ENCODE measurements at places on chromosomes 1 and 21.

- peak; percentile 97 for ATAC-seq
Measured at GRCh38 chr1:115098979-115099692, 9.8 kb upstream of the TSPAN2 start.

DNA sequence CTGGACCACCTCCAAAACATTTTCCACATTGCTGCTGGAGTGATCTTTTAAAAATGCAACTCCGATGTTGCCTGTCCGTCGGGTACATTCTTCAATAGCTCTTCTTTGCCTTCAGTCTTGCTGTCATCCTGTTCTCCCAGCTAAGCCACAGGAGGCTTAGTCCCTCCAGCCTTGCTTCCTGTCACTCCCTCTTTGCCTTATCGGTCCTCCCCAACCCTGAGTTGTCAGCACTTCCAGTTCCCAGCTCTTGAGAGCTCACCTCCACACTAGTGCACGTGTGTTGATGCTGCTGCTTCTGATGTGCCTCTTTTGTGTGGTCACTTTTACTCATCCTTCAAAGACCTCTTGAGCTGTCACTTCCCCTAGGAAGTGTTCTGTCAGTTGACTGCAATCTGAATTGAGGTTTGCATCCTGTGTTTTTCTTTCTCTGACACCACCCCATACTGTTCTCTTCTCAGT, 15.3 kb downstream of the UCK2 start:
- no peak for ATAC-seq

GRCh38 chr1:112496290-112496689, 12.5 kb upstream of the WNT2B start:
- ATAC-seq = no peak

GRCh38 chr21:14722841-14723483, 176.8 kb upstream of the SAMSN1 start:
- peak; percentile 63 for ATAC-seq

- ATAC-seq = peak; percentile 56
Measured at GRCh38 chr1:153957744-153958110, 685 bp downstream of the CRTC2 start.

GRCh38 chr1:11444907-11445306, 34.0 kb upstream of the DISP3 start:
- no peak for ATAC-seq

- ATAC-seq = peak; percentile 77
Measured at GRCh38 chr1:6245086-6245868, 1.3 kb downstream of the HES3 start.

DNA sequence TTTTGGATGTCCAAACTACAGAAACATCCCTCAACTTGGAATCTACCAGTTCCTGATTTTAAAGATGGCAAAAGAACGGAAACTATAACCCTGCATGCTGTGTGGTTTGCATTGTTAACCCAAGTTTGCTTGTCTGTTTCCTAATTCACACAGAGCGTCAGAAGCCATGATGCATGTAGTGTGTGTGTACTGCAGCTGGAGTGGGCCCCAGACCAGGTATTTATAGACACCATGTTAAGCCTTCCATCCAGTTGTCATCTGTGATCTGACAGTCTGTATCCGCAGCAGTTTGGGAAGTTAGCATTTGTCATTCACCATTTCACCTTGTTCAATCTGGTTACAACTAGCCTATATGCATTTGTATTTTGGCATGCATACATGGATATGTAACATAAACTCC, 27.7 kb upstream of the PLEKHM2 start:
- ATAC-seq = no peak

GRCh38 chr1:200351826-200352549, 57.8 kb downstream of the ZNF281 start:
- ATAC-seq = no peak

DNA sequence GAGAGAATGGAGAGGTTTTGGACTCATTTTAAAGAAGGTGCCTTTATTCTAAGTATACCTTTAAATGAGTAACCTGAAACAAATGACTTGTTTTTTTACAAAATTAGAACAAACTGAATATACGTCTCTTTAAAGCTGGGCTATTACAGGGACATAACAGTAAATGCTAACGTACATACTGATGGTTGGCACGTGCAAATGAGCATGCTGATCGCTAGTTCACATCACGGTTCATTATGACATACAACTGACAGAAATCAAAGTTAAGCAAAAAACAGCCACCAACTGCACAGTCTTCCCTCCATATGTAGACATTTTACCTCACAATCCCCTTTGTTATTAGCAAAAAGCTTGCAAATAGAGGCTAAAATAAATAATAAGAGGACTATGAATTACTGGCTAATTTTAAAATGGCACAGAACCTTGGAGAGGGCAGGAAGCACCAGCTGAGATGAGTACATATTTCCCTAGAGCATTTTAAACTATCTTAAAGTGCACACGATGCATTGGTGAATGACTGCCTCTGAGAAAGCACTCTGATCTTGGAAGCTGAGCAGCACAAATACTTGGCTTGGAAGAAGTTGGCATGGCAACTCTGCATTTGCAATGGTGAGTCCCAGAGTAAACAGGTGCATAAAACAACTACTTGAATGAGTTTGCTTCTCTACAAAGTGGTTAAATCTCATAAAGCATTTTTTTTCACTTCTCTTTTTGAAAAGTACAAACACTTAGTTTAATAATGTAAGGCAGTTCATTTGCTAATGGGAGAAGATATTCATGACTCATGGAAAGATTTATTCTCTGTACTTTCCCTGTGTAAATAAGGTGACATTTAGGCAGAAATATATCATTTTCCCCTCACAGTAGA, 204.7 kb downstream of the LHX8 start:
- peak; percentile 87 for ATAC-seq

GRCh38 chr1:204143276-204144041, 8.4 kb downstream of the ETNK2 start:
- no peak for ATAC-seq

All from stimulated activated memory B cell treated with anti-CD40 and anti-IgM and Interleukin-4, amounts not matched to agents 10 μg/mL and 1 μg/mL and 100 μg/mL, for 72 hours (primary cell).